ENCODE measurements at places on chromosomes 4 and X.

DNA sequence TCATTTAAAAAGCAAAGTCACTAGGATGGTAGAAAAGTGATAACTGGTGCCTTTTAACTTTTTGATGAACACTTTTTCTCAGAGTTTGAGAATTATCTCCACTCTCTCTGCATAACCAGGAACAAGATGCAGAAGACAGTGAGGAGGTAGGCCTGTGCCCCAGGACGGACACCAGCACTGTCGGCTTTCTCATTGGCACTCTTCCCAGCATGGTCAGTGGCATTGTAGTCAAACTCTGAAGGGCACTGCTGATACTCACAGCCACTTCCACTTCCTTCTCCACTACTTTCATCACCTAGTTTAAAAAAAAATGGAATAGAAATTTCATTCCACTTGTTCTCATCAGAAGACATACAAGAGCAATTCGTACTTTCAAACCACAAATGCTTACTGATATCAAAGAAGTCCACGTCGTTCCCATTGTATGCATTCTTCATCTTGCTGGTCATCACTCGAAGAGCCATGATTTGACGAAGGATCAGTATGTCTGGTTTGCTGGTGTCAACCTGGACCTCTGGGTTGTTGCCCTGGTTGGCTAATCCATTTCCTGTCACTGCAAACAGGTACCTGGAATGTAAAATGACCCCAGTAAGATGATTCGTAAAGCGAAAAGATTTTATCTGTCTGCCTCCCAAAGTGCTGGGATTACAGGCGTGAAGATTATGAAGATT, 84.8 kb upstream of the TFDP3 start:
- no peak for DNase-seq

DNA sequence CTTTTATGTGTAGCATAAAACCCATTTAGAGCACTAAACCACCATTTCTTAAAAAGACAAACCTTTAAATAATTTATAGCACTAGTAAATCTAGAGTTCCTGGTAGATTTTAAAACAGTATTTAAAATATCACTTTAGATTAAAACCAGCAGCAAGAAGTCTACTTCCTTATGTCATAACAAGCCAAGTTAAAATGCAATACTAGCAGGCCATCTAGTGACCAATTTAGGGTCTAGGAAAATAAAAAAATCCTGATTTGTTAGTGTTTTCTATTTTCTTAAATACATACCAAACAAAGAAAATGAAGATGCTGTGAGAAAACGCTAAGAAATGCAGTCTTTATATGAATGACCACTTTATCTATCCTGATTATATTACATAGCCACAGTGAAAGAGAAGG, 53.9 kb downstream of the PAPSS1 start:
- peak; percentile 63 for DNase-seq

GRCh38 chrX:69501429-69501828, 2.7 kb upstream of the NALF2 start:
- peak; percentile 2 for DNase-seq

GRCh38 chr4:67933038-67933437, 30.3 kb downstream of the TMPRSS11A start:
- DNase-seq: no peak

DNA sequence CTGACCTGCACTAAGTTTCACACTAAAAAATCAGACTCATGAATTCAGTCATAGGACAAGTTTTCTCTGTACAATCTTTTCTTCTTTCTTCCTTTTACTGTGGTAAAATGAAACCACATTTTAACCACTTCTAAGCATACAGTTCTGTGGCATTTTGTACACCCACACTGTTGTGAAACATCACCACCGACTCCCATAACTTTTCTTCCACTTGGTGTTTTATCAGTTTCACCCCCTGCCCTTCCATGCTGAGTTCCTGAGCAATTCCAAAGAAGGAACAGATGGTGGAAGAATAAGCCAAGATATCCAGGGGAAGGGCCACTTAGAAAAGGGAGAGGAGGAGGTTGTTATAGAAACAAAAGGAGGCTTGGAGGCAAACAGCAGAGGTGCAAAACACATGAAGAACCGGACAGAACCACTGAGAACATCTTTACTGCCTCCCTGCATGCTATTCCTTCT, 22.6 kb downstream of the SLC25A4 start:
- no peak for DNase-seq

DNA sequence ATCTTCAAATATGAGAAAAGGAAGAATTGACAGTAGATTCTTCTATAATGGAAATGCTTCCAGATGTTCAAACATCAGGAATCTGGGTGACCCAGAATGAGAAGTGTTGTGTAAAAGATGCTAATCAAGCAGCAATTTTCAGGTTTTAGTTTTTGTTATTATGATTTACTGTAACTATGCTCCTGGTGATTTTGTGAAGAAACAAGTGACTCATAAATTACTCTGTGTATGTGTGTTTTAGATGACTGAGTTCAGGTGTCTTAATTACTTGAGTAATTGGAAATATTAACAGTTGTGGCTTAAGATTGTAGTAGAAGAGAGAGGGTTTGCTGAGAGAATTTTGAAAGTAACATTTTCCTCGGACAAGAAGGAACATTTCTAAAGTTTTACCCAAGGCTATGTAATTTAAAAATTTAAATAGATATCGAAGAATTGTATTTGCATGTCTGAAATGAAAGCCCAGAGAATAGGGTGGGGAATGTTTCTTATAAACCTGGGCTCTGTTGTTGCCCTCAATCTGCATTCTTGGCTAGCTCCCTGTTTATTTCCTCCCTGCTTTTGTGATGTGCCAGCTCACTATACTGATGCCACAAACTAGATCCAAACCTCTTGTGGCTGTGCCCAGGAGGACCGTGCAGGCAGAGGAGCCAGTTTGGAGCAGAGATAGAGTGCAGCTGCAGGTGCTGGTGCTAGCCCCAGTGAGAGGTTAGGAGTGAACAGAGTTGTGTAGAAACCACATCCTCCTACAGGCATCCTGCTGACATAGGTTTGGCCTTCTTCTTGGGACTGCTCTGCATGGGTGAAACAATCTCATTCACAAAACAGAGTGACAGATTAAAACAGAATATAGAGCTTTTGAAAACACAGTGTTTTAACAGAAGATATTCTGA, 25.4 kb upstream of the TNIP3 start:
- DNase-seq: no peak

GRCh38 chr4:90317785-90318184, 190.6 kb downstream of the CCSER1 start:
- DNase-seq: no peak

DNA sequence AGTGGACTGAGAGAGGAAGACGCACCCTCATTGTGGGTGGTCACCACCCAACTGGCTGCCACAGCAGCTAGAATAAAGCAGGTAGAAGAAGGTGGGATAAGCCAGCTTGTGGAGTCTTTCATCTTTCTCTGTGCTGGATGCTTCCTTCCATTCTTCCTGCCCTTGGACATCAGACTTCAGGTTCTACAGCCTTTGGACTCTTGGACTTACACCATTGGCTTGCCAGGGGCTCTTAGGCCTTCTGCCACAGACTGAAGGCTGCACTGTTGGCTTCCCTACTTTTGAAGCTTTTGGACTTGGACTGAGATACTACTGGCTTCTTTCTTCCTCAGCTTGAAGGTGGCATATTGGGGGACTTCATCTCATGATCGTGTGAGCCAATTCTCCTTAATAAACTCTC, 33.5 kb downstream of the ADH6 start:
- no peak for DNase-seq

- peak; percentile 1 for DNase-seq
Observed at GRCh38 chr4:169492436-169493163, 119.8 kb downstream of the NEK1 start.

DNA sequence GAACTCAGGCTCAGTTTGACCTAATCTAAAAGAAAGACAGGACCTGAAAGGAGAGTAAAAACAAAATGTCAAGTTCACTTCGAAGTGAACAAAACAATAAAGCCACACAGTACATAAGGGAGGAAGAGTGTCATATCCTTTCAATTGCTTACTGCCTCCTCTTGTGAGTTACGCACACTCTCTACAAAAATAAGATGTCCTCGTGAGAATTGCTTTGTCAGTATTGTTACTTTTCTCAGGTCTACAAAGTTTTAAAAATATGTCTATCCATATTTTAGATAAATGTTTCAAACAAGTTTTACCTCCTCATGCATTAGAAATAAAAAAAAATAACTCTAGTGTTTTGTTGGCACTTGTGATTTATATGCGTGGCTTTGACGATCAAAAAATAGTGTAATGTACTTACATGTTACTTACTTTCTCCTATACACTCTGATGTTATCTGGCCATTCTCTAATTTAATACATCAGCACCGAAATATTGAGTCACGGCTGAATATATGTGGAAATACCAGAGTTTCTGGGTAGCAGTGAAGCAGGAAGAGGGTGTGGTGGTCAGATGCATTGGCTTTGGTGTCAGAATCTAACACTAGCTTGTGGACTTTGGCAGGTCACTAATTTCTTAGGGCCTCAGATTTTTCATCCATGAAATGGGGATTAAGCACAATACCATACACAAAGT, 8.1 kb upstream of the MRPL1 start:
- no peak for DNase-seq

GRCh38 chr4:41366911-41367517, 110.3 kb downstream of the UCHL1 start:
- no peak for DNase-seq

- no peak for DNase-seq
Observed at GRCh38 chrX:110675886-110676285, 119.7 kb downstream of the CHRDL1 start.

DNA sequence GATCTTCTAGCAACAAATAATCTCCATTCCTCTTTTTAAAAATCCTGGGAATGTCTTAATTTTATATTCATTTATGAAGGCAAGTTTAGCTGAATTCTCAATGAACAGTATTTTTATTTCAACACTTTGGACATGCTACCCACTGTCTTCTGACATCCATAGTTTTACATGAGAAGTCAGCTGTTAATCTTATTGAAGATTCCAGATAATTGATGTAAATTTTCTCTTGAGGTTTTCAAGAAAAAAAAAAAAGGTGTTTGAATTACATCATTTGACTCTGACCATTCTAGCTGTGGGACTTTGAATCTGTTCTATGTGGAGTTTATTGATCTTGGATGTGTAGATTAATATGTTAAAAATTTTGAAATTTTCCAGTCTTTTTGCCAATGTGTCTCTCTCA, 28.0 kb downstream of the PDHA2 start:
- no peak for DNase-seq

- no peak for DNase-seq
Observed at GRCh38 chr4:107599841-107600240, 120.2 kb downstream of the PAPSS1 start.

- DNase-seq: no peak
Observed at GRCh38 chrX:2315434-2315833, 185.3 kb downstream of the DHRSX start.

- DNase-seq: no peak
Observed at GRCh38 chr4:183356173-183356830, 34.1 kb upstream of the CLDN24 start.

- no peak for DNase-seq
Observed at GRCh38 chr4:168796362-168797106, 213.5 kb downstream of the CBR4 start.

DNA sequence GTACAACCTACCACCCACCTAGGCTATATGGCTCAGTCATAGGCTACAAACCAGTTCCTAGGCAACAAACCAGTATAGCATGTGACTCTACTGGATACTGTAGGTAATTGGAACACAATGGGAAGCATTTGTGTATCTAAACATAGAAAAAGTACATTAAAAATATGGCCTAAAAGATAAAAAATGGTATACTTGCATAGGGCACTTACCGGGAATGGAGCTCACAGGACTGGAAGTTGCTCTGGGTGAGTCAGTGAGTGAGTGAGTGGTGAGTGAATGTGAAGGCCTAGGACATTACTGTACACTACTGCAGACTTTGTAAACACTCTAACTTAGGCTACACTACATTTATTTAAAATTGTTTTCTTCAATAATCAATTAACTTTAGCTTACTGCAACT, 139.2 kb upstream of the RBPJ start:
- DNase-seq: no peak

DNA sequence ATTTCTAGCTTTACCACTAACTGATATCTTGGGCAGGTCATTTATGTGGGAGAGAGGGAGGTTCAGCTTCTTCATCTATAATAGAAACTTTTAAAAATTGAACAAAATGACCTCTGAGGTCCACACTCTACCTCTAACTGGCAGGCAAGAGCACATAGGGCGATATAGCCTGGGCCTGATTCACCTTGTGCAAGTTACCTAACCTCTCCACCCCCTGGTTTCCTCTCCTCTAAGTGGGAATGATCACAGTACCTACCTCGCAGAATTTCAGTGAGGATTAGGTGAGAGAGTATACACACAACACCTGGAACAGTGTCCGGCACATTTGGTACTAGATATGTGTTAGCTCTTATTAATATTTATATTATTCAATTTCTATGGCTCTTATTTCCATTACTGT, 15.5 kb downstream of the KLB start:
- DNase-seq: no peak

GRCh38 chrX:17531500-17531899, 156.5 kb downstream of the NHS start:
- DNase-seq: no peak

DNA sequence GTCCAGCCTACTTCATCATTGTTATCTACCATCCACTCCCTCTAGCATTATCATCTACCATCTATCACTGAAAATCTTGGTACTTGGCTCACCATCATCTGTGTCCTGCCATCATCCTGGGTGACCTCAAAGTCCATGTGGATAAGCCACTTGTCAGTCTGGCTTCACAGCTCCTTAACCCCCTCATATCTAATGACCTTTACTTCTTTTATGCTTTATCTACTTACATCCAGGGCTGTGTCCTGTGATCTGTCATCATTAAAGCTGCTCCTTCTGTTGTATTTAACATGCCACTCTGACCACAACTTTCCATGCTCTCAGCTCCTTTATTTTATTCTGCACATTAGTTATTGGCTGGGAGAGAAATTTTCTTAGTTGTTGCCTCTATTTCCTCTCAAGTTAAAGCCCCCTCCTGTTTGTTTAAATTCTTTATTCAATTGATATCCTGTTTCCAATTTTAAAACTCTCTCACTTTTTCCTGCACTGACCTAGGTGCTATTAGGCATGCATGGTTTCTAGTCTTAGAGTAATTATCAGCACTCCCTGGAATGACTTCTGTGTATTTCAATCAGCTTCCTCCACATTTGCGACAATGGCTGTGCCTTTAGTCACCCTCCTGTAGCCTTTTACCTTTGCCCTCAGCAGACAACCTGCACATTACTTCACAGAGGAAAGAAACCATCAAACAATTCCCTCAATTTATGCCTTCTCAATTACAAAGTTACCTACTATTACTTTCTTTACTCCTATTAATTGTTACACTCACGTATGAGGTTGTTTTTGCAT, 8.1 kb upstream of the FABP2 start:
- no peak for DNase-seq

- no peak for DNase-seq
Observed at GRCh38 chr4:134328741-134329140, 127.2 kb upstream of the PABPC4L start.

- no peak for DNase-seq
Observed at GRCh38 chr4:58566260-58566659, 1456.1 kb upstream of the IGFBP7 start.

GRCh38 chr4:89703829-89704590, 133.0 kb downstream of the SNCA start:
- no peak for DNase-seq

DNA sequence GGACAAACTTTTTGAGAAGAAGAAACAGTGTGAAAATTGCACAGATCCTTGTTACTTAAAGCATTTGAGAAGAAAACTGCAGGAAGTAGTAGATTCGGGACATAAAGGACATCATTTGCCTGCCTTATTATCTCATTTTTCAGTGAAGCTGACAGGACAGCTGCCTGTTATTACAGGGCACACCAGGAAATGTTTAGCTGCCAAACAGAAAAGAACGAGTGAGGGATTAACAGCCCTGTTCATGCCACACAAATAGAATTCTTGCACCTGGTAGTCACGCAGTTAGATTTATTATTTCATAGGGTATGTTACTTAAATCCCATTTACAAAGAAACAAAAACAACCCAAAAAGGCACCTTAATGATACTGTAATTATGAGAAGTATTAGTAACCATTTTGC, 100.6 kb downstream of the CHIC2 start:
- no peak for DNase-seq
